Hematopoietic multipotent progenitor cell treated with erythropoietin and hydrocortisone succinate and interleukin-3 and kit ligand, for 8 days (in vitro differentiated cells): ENCODE measurements at places on chromosomes 3 and 15.

DNA sequence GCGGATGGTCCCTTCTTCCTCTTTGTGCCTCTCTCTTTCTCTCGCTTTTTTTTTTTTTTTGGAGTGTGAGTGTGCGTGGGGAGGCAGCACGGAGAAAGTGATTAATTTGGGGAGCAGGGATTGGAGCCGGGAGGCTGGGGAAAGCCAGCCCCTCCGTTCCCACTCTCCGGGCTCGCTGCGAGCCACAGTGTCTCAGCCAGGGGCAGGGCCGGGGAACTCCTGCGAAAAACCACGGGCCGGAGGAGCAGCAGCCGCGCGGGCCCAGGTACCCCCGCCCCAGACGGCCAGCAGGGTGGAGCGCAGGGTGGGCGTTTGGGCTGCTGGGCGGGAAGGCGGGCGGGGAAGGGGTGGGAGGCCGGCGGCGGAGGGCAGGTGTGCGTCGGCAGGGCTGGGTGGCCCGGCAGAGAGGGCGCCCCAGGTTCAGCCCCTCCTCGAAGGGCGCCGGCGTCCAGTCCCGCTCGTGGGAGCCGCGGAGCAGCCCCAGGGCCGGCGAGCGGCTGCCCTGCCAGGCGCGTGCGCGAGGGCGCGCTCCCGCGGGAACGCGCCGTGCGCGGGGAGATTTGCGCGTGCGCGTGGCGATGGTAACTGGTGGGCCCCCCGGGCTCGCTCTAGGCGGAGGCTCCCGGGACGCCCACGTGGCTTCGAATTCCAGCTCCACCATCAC lies 1.4 kb downstream of the CHL1 start:
- no peak for DNase-seq

- no peak for DNase-seq
Observed at GRCh38 chr3:98954791-98955604, 53.5 kb upstream of the DCBLD2 start.

- peak; percentile 89 for DNase-seq
Observed at GRCh38 chr15:75841626-75842025, 1.6 kb upstream of the UBE2Q2 start.

DNA sequence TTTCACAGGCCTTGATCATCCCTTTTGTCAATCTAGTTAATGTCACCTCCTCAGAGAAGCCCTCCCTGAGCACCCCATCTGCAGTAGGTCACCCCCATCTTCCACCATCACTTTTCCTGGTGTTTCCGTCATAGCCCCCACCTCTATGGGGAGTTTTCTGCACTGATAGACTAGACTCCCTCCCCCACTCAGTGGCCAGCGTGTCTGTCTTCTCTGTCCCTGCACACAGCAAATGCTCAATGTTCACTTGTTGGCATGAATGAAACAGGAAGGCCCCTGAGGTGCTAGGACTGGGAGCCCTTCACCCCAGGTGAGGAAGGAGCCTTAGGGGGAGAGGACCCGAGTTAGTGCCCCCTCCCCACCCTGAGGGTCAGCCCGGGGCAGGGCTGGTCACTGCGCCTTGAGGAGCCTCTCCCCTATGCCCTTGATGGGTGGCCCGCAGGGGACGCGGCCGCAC lies 15.8 kb upstream of the FANCD2 start:
- no peak for DNase-seq

GRCh38 chr3:46715507-46716175 lies 2.0 kb downstream of the PRSS50 start:
- no peak for DNase-seq

DNA sequence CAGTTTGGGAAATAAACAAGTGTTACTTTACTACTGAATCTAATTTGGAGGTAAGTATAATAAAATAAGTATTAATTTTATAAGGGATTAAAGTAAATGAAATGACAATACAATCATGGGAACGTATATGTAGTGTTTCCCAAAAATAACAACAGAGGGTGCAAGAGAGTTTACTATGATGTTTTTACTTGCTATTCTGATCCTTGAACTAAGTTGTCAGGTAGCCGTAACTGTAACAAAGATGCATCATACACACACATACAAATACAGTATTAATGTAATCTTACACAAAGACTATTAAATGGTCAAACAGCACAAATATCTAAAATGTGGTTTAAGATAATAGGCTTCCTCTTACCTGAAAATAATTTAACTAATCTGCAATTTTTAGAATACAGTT lies 311.4 kb downstream of the TBC1D5 start:
- peak; percentile 64 for DNase-seq
